ENCODE measurements at places on chromosomes 7 and 10. TPM values are rescaled to one million over a fixed set of nuclear protein-coding genes. Genes with fewer than 3 reads are reported as not detected.

Gene EVX1
- 0.07 TPM for total RNA-seq

Gene TFPI2
- 255 TPM for total RNA-seq

Gene CDC14C
- not detected for total RNA-seq

Gene MYL10
- total RNA-seq: not detected

Gene SPDYE11
- not detected for total RNA-seq

Gene CRHR2
- not detected for total RNA-seq

Gene NUTM2B
- total RNA-seq: 0.27 TPM

Gene PON1
- 0.34 TPM for total RNA-seq

Gene GPR15LG
- not detected for total RNA-seq

Gene TCAF2
- 0.36 TPM for total RNA-seq

Gene NUTM2E
- 0.52 TPM for total RNA-seq

Gene C10orf67
- 0.10 TPM for total RNA-seq

Gene CCL24
- not detected for total RNA-seq

Gene CASP2
- total RNA-seq: 21.4 TPM

Gene MLXIPL
- total RNA-seq: 1.3 TPM

Gene YAE1
- total RNA-seq: 20.4 TPM

Gene CEP55
- total RNA-seq: 61.2 TPM

Gene CYP2C19
- total RNA-seq: 0.02 TPM

Gene ZNF25
- total RNA-seq: 2.3 TPM

Gene FOXI2
- total RNA-seq: not detected

Gene NUTM2D
- 1.1 TPM for total RNA-seq

Gene PDZD7
- 1.2 TPM for total RNA-seq

Gene ST8SIA6
- 0.07 TPM for total RNA-seq

Gene OR2A12
- not detected for total RNA-seq

Gene FAM20C
- 37.8 TPM for total RNA-seq

Gene TBXAS1
- 11.0 TPM for total RNA-seq

Gene ANAPC16
- total RNA-seq: 80.9 TPM

Gene AGBL3
- 1.1 TPM for total RNA-seq

Gene GIMAP4
- total RNA-seq: not detected

Gene TFR2
- total RNA-seq: 2.9 TPM

Gene GPR26
- total RNA-seq: not detected

Gene HOXA11
- total RNA-seq: 0.67 TPM

Gene ACSM6
- not detected for total RNA-seq

Gene RAPGEF5
- 0.05 TPM for total RNA-seq

Gene POU6F2
- total RNA-seq: not detected

Gene NKX2-3
- not detected for total RNA-seq

Gene OGDHL
- total RNA-seq: 0.22 TPM

Gene BLNK
- not detected for total RNA-seq

Gene TUBB8
- total RNA-seq: not detected

Gene UTF1
- total RNA-seq: 0.16 TPM
